Upper lobe of right lung (tissue), 1 donor: ENCODE measurements at places on chromosomes 4 and X. TPM values are rescaled to one million over a fixed set of nuclear protein-coding genes. Genes with fewer than 3 reads are reported as not detected.

Gene PDE5A
- 58.0 TPM for total RNA-seq

Gene DMRTC1
- total RNA-seq = 0.61 TPM

Gene UGT2B7
- 0.96 TPM for total RNA-seq

Gene ENAM
- total RNA-seq = 0.61 TPM

Gene SORCS2
- total RNA-seq = 7.2 TPM

Gene MSMO1
- 213 TPM for total RNA-seq

Gene LANCL3
- total RNA-seq = 1.4 TPM

Gene SOWAHB
- 2.5 TPM for total RNA-seq

Gene CSAG2
- not detected for total RNA-seq

Gene MAP9
- total RNA-seq = 16.2 TPM

Gene IL1RAPL2
- total RNA-seq = not detected

Gene TLR2
- 94.0 TPM for total RNA-seq

Gene CENPI
- 1.2 TPM for total RNA-seq

Gene NIPAL1
- 2.0 TPM for total RNA-seq

Gene SMR3B
- total RNA-seq = not detected

Gene HHIP
- total RNA-seq = 247 TPM

Gene NUDT9
- total RNA-seq = 43.9 TPM

Gene HSFX3
- not detected for total RNA-seq

Gene UGT2B10
- not detected for total RNA-seq

Gene IL2
- not detected for total RNA-seq

Gene ASMT
- total RNA-seq = not detected

Gene PF4V1
- total RNA-seq = not detected

Gene CLGN
- 0.93 TPM for total RNA-seq

Gene GPC4
- total RNA-seq = 55.5 TPM

Gene TEC
- 7.7 TPM for total RNA-seq

Gene TCEAL5
- total RNA-seq = not detected

Gene ALPK1
- 34.3 TPM for total RNA-seq

Gene ACE2
- total RNA-seq = 3.4 TPM

Gene CNGA1
- total RNA-seq = not detected

Gene IL3RA
- total RNA-seq = 43.0 TPM

Gene SLC25A5
- total RNA-seq = 323 TPM

Gene CDKL2
- 20.6 TPM for total RNA-seq

Gene ASB12
- 0.32 TPM for total RNA-seq

Gene ESX1
- not detected for total RNA-seq

Gene ZMAT1
- total RNA-seq = 8.4 TPM

Gene SFRP2
- 12.5 TPM for total RNA-seq

Gene ADH1B
- 744 TPM for total RNA-seq

Gene PAGE5
- total RNA-seq = not detected

Gene DKK2
- total RNA-seq = 15.1 TPM

Gene FRAS1
- 20.2 TPM for total RNA-seq

Gene GDI1
- total RNA-seq = 108 TPM

Gene DMP1
- total RNA-seq = not detected

Gene AGTR2
- total RNA-seq = 60.7 TPM

Gene TEX13C
- total RNA-seq = not detected

Gene ASB5
- not detected for total RNA-seq

Gene SRPX2
- total RNA-seq = 39.1 TPM

Gene STPG2
- total RNA-seq = 0.41 TPM

Gene STOX2
- 12.9 TPM for total RNA-seq

Gene CFAP47
- total RNA-seq = not detected
